IPS DF 19.7 (cell line): ENCODE measurements at places on chromosomes 1 and 21.

DNA sequence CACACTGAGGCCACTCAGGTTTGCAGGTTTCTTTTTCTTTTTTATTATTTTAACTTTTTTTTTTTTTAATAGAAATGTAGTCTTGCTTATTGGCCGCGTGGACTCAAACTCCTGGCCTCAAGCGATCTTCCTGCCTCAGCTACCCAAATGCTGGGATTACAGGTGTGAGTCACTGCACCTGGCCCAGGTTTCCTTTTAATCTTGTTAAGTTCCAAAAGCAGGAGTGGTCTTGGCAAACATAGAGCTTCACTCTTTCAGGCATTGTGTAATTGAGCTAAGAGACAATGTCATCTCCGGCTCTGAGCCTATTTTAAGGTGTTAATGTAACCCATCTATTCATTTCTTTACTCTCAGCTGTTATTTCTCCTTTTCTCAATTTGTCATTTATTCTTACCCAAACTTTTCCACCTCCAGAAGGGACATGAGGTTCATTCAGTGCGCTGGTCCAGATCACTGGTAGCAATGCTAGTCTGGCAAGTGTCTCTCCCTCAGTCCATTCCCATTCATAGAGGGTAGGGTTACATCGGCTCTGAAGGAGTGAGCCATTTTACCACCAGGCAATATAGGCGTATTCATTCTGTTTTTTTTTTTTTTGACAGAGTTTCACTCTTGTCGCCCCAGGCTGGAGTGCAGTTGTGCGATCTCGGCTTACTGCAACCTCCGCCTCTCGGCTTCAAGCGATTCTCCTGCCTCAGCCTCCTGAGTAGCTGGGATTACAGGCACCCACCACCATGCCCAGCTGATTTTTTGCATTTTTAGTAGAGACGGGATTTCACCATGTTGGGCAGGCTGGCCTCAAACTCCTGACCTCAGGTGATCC, 11.3 kb upstream of the MFSD2A start:
- DNase-seq: no peak

DNA sequence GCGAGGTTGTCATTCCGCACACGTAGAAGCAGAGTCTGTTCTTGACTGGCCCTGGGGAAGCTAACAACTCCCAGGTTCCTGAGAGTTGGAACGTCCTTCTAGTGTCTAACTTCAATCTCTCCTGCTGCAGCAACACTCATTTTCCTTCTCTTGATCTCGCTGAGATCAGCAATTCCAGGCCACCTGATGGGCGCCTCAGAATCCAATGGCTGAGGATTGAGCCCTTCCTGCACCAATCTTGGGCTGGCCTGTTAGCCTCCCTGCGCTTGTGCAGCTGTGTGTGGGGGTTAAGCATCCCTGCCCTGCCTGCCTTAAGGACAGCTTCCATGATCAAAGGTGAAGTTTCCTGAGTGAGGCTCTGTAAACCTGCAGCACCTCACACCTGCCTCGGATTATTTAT, 87.9 kb downstream of the SYT2 start:
- DNase-seq: no peak

- no peak for DNase-seq
Observed at GRCh38 chr1:27087371-27088220, 67.3 kb downstream of the SLC9A1 start.

- no peak for DNase-seq
Observed at GRCh38 chr1:114503916-114504422, 7.0 kb downstream of the TRIM33 start.

GRCh38 chr21:26473471-26473870, 99.6 kb downstream of the CYYR1 start:
- no peak for DNase-seq

DNA sequence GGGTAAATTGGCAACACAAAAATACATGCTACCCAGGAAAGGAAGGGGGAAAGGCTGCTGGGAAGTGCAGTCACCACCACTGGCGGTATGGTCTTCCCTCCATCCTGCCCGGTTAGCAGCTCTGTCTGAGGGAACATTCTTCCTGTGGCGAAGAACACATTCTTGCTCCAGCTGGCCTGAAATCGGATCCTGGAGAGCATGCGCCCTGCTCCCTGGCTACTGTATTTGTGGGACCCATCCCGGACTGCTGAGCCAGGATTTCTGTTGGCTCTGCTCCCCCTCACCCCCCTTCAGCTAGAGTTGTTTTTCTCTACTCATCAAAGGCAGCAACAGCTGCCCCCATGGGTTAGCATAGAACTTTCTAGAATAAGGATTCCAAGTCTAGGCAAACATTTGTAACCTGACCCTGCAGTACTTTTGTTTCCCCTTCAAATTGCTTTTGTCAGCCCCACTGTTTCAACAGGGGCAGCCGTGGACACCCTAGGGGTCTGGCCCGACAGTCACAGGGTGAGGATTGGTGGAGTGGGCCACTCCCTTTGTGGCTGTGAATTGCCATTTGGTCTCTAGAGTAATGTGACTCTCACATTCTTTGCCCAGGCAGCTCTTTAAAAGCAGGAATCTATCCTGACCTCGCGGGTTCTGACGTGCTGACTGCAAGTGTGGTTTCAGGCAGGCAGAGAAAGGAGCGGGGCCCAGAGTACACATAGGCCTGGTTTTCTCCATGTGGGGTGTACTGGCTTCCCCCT, 157.7 kb downstream of the TOMM20 start:
- peak; percentile 86 for DNase-seq

DNA sequence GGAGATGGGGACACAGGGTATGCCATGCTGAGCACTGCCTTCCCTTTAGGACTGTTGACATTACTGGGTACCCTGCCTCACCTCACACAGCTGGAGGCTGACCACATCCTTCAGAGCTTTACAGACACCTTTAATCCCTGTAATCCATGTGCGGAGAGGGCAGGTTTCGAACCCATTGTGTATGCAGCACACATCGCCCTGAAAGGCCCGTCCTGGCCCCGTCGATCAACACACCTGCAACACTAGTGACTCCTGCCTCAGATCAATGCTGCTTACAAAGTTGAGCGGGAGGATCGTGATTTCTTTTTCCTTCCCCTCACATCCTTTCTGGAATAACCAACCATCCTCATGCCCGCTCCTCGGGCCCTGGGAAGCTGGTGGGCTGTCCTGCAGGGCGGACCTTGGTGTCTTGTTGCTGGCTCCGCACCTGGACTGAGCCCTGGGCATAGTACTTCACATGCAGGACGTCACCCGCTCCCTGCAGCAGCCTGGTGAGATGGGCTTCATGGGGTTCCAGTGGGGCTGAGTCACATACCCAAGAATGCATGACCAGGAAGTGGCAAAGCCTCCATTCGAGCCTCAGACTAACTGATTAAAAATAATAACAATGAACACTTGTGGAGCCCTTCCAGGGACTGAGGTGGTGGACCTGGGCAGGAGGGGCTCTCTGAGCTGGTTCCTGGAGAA, 403.6 kb downstream of the PTPRU start:
- no peak for DNase-seq

- DNase-seq: no peak
Observed at GRCh38 chr1:201379733-201380242, 2.3 kb upstream of the TNNT2 start.

DNA sequence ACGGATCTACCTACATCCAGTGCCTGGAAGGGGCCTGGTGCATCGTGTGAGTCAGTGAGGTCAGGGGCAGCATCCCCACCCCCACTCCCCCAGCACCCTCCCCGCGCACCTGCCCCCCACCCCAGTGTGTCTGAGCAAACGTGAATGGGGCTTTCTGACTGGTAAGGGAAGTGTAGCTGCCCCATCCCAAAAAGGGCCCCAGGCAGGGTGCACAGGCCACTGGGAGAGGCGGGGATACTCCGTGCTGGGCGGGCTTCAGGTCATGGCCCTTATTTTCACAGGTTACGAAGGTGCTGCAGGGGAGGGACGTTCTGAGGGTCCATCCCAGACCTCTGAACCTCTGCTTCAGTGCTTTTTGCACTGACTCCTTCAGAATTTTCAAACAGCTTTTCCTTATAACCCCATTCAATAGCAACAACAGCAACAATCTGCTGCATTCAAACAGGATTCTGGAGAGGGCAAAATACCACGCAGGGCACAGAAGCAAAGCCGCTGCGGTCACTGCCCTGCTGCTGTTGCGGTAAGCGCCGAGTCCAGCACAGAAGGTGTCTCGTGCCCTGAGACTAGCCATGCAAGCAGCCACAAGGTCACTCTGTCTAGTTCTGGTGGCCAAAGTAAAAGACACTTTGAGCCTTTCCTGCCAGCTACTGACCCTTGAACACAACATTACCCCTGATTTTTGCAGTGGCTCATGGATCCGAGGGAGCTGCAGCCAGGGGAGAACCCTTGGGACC, 10.3 kb downstream of the TTC34 start:
- DNase-seq: no peak

- DNase-seq: no peak
Observed at GRCh38 chr1:169680377-169681019, 30.9 kb downstream of the SELL start.
